ENCODE measurements at places on chromosomes 12 and 14.

DNA sequence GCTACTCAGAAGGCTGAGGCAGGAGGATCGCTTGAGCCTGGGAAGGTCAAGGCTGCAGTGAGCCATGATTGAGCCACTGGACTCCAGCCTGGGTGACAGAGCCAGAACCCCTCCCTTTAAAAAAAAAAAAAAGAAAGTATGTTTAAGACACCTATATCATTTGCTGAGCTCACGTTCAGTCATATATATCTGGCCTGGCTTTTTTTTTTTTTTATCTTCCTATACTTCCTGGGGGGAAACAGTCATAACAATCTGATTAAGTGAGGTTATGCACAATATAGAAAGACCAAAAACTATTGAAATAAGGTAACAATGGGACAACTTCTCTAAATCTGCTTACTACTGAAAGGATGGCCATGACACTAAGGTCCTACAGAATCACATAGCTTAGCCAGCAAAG lies 9.4 kb upstream of the ARID2 start:
- DNase-seq: no peak

- DNase-seq: no peak
Observed at GRCh38 chr12:130803702-130804101, 35.3 kb downstream of the STX2 start.

GRCh38 chr12:46480316-46480715 lies 107.7 kb upstream of the SLC38A2 start:
- DNase-seq: no peak

DNA sequence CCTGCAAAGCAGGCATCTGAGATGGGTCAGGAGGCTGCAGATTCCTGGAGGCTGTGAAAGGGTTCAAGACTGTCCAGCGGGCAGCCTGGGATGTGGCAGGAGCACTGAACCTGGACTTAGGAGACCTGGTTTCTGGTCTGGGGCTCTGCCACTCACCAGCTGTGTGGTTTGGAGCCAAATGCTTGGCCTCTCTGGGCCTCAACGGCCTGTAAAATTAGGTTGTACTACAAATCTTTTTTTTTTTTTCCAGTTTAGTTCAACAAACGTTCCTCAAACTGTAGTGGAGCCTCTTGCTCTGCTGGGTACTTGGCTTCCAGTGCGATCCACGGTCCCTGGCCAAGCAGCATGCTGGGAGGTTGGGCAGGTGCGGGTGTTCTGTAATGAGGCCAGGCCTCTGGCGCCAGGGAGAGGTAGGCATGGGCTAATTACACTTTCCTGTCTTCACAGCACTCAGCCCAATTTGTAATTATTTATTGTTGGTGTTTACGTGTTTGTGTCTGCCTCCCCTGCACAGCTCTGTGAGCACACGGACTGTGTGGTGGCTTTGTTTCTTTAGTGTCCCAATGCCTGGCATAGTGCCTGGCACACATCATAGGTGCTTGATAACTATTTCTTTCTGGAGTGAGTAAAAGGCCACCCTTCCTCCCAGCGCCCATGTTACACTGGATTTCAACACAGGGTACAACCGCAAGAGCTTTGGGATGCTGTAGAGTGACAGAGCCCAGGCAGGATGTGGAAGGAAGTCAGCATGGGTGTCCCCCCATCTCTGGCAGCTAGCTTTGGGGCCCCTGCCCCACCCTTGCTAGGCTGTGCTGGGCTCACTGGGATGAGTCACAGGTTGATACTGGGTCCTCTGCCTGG lies 5.8 kb upstream of the KRT80 start:
- no peak for DNase-seq

- DNase-seq: no peak
Observed at GRCh38 chr12:105025890-105026289, 39.8 kb downstream of the NOPCHAP1 start.

DNA sequence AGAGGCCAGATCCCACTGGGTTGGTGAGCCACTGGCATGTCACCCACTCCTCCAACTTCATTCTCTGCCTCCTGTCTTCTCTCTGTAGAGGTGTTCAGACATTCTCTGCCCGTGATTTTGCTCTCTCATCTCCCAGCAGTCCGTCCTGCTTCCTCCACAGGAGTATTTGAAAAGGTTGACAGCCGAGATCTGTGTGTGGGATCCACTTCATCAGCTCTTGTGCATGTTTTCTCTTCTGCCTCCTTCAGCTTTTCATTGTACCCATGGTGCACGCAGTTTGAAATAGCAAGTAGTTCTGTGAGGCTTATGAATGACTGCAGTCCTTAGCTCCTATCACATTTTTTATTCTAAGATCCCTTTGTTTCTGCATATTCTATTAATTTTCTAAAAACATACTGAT lies 34.8 kb downstream of the ZC3H14 start:
- DNase-seq: no peak

DNA sequence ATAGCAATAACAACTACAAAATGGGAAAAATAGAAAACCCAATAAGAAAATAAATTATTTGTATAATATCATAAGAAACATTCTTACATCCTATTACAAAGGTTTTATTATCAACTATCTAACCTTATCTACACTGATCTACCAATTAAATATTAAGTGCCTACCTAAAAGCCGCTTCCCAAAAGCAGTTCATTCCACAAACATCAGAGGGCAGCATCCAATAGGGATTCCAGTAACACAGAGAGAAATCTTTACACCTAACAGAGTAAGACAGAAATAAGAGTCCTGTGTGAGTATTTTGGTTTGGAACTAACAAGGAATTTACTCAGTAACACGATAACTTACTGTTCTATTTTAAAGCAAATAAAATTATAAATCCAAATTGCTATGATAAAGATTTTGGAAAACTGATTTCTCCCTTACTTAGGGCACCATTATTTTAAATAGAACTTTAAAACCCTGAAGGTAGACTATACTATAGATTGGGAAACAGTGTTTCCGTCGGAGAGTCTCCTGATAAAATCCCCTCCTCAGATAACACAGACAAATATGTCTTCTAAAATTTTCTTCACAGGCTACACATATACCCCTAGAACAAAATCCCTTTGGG lies 15.0 kb downstream of the GXYLT1 start:
- DNase-seq: no peak

GRCh38 chr12:44077294-44077693 lies 241.4 kb downstream of the TMEM117 start:
- DNase-seq: no peak

DNA sequence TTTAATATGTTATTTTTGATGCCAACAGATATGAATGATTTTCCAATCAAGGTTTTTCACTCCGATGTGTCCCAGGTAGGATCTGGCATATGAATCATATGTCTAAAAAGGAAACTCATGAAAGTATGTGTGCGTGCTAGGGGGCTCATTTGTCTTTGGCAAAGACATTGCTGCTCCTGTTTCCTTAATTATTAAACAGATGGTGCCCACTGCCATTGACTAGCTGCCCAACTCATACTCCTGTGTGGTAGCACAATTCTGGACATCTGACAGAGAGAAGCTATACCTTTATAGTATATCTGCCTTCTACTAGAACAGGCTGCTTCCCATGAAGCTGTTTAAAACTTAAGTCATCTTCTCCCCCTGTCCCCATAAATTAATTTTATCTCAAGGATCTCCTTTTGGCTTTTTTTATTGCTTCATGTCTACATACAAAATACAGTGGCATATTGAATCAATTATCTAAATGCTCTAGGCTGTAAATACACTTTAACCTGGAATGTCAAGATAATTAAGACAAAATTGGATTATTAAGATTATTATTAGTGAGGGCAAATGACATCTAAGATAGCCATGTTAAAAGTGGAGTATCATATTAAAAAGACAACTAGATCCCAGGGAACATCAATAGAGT lies 1.4 kb upstream of the PDE3A start:
- no peak for DNase-seq

DNA sequence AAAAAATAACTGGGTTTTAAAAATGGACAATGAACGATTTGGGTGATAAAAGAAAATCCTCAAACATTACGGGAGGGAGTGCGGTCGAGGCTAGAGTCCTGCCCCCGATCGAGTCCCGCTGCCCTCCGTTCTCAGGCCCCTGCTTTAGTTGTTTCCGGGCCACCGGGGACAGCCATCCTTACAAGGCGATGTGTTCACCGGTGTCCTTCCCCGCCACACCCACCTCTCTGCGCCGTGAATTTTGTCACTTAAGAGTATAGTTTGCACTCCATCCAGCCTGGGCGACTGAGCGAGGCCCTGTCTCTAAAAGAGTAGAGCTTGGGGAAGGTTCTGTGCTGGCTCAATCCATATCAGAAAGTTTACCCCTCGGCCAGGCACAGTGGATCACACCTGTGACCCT lies 2.9 kb downstream of the ULK1 start:
- no peak for DNase-seq

DNA sequence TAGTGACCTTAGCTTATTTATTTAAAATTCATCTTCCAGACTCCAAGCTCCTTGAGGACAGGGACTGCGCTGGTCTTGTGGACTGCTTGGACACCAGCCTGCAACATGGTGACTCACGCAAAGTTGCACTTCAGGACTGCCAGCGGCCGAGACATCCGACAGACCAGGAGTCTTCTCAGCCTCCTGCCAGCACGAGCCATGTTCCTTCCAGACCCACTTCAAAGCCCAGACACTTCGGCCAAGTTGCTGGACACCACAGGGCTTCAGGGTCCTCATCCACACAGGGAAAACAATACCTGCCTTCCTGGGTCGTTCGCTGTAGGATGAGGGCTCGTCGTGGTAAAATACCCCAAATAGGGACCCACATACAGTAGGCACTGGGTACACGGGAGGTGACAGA lies 88.7 kb downstream of the BCL11B start:
- no peak for DNase-seq

GRCh38 chr14:57209561-57209960 lies 59.1 kb downstream of the EXOC5 start:
- no peak for DNase-seq

DNA sequence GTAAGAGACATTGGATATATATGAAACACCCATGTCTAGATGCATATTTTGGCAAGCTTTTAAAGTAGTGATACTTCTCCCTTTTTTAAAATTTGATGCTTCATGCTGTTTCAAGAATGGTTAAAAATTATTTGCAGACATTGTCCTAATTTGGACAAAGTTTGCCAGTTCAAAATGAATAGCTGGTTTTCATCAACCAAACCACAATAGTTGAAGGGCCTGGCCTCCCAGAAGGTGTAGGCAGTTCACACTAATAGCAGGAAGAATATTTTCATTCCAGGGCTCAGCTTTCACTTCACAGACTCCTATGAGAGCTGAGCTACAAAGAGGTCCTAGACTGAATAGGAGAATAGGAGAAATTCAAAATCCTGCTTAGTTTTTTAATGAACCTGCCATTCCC lies 78.7 kb downstream of the STXBP6 start:
- no peak for DNase-seq

DNA sequence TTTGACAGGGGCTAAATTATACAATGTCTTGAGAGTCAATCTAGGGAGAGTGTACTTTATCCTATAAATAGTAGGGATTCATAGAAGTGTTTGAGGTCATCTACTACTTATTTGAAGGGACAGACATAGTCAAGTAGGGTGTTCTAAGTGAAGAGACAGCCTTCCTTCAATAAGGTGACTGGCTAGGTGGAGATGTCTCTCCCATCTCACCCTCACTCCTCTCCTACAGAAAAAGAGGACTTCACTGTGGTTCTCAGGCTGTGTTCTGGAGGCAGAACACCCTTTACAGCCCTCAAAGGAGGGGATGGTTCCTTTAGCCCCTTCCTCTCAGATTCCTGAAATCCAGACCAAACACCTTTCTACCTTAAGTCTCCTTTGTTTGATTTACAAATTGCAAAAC lies 2.8 kb upstream of the NFE2 start:
- DNase-seq: no peak

DNA sequence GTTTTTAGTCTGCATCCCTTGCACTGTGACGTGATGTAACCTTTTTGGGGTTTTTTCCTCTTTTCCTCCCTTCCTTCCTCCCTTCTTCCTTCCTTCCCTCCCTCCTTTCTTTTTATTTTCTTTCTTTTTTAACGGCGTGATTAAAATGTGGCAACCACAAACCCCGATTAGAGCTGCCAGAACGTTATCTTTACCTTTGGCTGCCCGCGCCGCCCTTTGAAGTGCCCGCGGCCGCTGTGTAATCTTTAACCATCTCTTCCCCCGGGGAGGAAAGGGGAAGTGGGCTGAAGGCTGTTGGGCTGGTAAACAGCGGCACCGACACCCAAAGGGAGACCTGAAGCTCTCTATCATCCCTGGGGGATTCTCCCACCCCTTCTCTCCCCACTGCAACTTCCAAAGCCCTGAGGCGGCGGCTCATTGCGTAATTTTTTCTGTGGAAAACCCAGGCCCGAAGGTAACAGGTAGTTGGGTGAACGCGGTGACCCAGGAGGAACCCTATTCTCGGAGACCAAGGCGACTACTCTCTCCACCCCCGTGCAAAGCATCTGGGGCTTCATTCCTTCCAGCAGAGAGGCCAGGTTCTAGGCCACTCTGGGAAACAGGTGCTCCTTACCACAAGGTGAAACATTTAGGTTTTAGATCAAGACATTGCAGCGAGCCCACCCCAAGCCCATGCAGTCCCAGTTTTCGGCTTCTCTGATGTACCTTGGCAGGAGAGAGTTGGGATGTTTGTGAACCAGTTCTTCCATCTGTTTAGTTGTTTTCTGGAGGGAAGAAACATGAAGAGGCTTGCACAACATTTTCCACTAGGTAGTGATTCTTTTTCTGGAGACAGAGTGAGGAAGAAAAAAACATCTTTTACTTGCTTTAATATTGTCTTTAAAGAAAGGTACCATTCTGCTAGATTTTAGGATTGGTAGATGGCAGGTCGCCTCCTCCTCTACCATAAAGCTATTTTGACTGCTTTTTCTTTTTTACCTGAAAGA lies 1.5 kb downstream of the LGR5 start:
- DNase-seq: no peak

GRCh38 chr12:101018540-101018939 lies 191.5 kb downstream of the SLC5A8 start:
- DNase-seq: no peak

DNA sequence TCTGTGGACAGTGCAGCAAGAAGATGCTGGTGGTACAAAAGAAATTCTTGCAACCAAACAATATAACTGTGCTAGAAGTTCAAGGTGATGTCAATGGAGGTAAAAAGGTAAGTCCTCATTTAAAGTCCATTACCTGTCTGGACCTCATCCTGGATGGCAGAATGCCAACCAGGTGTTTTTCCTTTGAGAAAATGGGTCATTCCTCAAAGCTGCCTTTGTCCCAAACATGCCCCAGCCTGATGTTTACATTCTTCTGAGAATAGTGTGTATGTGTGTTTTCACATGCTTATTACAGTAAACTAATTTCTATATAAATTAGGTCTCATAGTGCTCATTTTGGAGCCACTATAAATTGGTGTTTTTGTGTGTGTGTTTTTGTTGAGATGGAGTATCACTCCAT lies 24.9 kb downstream of the ACTR6 start:
- no peak for DNase-seq

- DNase-seq: no peak
Observed at GRCh38 chr12:74897425-74898211, 312.0 kb downstream of the KCNC2 start.

- DNase-seq: no peak
Observed at GRCh38 chr12:90484094-90484493, 470.9 kb downstream of the CCER1 start.

GRCh38 chr12:54368709-54369596 lies 4.7 kb upstream of the GPR84 start:
- peak; percentile 86 for DNase-seq

- no peak for DNase-seq
Observed at GRCh38 chr12:26271889-26272492, 76.6 kb downstream of the SSPN start.

- DNase-seq: no peak
Observed at GRCh38 chr12:89962648-89963047, 254.0 kb upstream of the ATP2B1 start.

All from stimulated activated CD8-positive, alpha-beta memory T cell treated with anti-CD3 and anti-CD28 coated beads, Interleukin-15, amount 100 ng/mL, for 1 hour (primary cell).